ENCODE measurements at places on chromosomes 13 and 19.

GRCh38 chr13:110697842-110698241 is 8.1 kb downstream of the CARS2 start:
- no peak for DNase-seq

DNA sequence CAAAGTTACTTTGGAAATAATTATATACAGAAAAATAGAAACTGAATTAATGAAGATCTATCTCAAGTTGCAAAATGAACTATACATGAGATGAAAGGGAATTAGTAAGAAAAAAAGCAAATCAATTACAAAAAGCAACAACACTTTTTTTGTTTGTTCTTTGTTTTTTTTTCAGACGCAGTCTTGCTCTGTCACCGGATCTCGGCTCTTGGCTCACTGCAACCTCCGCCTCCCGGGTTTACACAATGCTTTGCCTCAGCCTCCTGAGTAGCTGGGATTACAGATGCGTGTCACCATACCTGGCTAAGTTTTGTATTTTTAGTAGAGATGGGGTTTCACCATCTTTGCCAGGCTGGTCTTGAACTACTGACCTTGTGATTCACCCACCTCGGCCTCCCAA is 2.2 kb downstream of the ZNF415 start:
- no peak for DNase-seq

- DNase-seq = no peak
Measured at GRCh38 chr13:104085611-104086010, 1019.4 kb upstream of the SLC10A2 start.

DNA sequence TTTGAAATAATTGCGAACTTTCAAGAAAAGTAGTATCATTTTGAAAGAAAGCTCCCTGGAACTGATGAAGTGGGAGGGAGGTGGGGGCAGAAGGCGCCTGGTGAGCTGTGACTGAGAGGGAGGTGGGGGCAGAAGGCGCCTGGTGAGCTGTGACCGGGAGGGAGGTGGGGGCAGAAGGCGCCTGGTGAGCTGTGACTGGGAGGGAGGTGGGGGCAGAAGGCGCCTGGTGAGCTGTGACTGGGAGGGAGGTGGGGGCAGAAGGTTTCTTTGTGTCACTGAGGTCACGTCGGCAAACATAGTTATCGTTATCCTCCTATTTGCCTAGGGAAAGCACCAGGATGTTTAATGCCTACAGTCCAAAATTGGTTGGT is 24.2 kb downstream of the C2CD4C start:
- DNase-seq = peak; percentile 23

DNA sequence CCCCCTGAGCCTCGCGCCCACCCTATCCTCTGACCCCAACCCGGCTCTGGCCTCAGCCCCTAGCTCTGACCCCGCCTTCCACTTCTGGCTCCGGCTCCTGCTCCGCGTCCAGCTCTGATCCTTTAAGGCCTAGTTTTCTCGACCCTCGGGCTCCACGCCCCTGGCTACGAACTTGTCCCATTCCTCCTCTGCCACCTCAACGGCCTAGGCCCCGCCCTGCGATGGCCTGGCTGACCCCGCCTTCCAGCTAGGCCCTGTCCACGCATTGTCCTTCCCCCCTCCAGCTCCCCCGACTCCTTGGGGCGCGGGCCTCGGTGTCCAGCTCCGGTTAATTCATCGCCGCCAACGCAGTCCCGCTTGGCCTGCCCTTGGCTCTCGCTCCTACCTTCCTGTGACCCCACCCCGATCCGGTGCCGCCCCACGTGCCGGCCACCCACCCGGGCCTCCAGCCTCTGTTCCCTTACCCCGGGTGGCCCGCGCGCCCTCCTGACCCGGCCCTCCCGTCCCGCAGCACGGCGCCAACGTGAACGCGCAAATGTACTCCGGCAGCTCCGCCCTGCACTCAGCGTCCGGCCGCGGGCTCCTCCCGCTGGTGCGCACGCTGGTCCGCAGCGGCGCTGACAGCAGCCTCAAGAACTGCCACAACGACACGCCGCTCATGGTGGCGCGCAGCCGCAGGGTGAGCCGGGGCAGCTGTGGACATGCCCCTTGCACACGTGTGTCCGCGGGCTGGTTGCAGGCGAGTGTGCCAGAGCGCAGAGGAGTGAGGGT is 9.4 kb downstream of the BCL3 start:
- DNase-seq = no peak

- no peak for DNase-seq
Measured at GRCh38 chr13:40346592-40346991, 319.8 kb downstream of the FOXO1 start.

DNA sequence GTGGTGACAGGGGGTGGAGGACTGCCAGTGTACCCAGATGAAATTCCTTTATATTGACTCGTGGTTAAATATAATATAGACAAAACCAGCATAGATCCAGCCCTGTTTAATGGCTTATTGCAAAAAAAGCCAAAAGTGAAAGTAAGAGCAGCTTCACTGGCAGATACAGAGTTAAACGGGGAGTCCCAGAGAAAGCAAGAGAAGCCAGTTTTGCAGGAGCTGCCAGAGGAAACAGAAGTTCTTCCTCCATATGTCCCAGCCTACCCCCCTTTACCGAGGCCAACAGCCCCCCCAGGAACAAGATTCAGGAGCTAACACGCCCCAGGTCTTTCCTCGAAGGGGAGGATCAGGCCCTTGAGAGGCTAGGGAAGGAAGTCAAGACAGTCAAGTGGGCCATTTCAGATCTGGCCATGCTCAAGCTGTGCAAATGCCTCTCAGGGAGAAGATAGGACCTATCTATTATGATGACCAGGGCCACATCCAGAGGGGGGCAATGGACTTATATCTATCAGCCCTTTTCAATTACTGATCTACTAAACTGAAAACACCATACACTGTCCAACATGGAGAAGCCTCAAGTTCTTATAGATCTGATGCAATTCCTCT is 47.2 kb upstream of the ZNF737 start:
- DNase-seq = no peak

DNA sequence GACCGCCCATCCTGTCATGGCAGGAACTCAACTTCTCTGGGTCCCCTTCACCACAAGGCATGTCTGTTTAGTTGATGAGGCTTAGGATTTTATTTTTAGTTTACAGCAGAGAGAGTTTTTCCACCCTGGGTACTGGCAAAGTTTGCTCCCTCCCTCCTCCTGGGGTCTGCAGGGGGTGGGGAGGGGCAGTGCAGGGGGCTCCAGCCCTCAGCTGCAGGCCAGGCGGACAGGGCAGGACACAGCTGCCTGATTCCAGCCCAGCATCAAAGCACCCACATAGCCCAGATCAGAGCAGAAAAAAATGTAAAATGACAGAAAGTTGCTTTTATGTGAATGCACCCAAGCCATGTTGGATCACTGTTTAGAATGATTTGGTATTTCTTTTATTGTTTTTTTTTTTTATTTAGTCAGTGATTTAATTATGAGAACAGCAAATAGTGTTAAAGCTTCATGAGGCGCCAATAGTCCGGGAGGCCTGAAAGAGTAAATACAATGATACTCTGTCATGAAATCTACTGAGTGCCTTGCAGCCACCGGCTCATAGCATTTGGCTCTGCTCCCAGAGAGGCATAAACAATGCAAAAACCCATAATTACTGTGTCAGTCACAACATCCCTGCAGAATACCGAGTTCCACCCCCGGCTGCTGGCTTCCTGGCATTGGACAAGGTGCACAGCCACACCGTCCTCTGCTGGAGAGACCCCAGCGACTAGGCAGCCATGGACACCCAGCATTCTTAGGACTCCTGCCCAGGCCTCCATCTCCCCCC is 923.5 kb downstream of the UQCRFS1 start:
- no peak for DNase-seq

DNA sequence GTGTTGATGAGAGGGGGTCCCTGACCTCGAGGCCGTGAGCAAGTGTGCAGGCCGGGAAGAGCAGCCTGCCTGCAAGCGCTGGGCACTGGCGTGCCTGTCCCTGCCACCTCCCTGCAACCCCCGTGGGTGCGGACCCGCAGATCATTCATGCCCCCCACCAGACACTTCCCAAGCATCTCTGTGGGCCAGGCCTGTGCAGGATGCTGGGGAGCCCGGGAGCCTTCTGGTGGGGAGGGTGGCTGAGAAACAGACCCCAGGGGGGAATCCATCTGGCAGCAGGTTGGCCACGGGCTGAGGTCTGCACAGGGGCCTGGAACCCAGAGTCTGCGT is 18.4 kb upstream of the CACTIN start:
- DNase-seq = no peak

GRCh38 chr19:55488986-55489710 is 912 bp downstream of the SSC5D start:
- DNase-seq = no peak

DNA sequence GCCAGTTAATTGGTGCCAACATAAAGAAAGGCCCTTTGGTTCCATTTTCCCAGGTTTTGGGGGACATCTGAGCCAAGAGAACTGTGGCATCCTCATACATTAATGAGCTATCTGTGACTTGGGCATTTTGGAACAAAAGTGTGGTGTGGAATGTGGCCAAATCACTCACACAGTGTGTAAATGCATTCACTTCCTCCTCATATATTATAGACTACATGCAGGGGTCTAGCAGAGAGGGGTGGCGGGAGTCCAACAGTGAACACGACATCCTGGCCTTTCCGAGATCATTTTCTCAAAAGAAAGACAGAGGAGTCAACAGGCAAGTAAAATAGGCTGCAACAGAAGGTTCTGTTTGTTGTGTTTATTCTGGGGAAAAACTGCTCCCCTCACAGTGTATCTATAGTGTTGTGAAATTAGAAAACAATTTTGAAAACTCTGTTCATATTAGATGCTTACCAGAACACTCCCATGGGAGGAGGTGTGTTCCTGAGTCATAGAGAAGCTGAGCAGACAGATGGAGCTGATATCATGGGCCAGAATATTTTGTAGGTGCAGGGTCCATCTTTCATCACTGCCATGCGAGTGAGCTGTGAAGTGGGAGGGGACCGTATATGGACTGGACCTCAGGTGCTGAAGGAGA is 36.9 kb downstream of the PABPC3 start:
- DNase-seq = no peak
